Pons (tissue), 1 donor: ENCODE measurements at places on chromosomes 6 and 20.

GRCh38 chr6:10759884-10760329 is 12.3 kb downstream of the TMEM14B start:
- no peak for DNase-seq

GRCh38 chr6:97645757-97646156 is 362.7 kb upstream of the MMS22L start:
- no peak for DNase-seq

GRCh38 chr20:37501940-37502339 is 19.1 kb upstream of the NNAT start:
- no peak for DNase-seq

DNA sequence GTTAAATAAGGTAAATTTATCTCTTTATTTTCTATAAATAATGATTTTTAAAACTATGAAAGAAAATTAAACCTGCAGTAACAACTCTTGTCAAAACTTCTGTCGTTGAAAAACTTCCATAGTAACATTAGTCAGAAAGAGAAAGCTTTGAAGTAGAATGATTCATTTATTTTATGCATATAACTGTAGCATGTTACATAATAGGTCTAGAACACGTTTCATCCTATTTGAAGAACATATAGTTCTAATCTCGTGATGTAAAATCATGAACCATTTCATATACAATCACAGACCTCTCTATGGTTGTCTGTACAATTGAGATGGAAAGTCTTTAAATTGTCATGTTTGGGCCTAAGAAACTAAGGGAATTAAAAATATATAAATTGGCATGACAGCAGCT is 61.3 kb upstream of the MYLIP start:
- DNase-seq = no peak

DNA sequence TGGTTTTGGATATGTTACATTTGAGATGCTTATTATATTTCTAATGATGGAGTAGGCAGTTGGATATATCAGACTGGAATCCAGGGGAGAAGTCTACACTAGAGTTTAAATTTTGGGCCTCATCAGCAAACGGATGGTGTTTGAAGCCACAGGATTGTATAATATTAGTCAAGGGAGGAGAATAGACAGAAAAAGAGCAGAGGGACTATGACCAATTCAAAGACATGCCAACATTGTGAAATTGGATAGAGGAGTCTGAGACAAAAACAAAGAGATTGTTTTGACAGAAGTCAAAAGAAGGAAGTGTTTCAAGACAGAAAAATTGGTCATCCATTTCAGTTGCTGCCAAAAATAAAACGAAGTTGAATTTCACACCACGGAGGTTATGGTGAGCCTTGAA is 66.5 kb downstream of the NOX3 start:
- no peak for DNase-seq

- DNase-seq = peak; percentile 85
Measured at GRCh38 chr20:25065625-25066338, 7.8 kb upstream of the ACSS1 start.

GRCh38 chr6:26331218-26332073 is 33.6 kb upstream of the BTN3A2 start:
- no peak for DNase-seq

DNA sequence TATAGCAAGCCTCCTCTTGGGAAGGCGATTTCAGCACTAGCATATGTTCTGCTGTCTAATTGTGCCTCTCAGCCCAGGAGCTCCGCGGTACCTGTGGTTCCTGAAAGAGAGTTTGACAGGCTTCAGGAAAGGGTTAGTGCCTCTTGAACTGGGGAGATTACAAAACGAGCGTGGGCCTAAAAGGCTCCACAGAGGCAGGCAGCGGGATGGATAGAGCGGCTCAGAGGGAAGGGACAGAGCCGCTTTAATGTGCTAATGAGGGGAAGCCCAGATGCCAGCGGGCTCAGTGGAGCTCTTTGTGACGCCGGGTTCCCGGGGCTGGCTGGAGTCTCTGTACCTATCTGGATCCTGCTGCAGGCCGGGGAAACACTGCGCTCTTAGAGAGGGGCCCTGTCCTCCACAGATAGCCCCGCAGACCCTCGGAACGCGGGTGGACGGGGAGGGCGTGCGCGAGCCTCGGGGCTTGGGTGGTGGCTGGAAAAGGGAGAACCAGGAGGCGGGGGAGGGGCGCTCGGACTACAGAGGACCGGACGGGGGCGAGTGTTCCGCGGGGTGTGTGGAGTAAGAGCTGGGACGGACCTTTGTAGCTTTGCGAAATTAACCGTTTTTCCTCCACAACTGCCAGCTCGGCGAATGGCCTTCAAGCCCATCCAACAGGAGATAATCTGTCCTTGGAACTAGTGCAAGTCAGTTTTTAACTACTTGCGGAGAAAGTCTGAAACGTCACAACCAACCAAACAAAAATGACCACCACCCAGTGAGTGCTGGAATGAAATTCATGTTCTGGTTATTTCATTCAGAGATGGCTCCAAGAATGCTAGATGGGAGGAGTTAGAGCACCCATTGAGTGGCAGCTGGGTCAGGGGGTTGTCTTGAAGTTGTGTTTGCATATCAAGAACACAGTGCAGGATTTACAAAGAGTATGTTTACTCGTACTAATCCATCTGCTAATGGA is 13.0 kb downstream of the SLC35F1 start:
- DNase-seq = peak; percentile 46
